ENCODE measurements at places on chromosomes 12 and 14. TPM values are rescaled to one million over a fixed set of nuclear protein-coding genes. Genes with fewer than 3 reads are reported as not detected.

The KERA gene
- total RNA-seq, result not detected

The TMEM132C gene
- total RNA-seq, result 54.1 TPM

The WNT5B gene
- total RNA-seq, result 11.9 TPM

- no peak for DNase-seq
Measured at GRCh38 chr14:59275668-59276067, 87.2 kb downstream of the DAAM1 start.

DNA sequence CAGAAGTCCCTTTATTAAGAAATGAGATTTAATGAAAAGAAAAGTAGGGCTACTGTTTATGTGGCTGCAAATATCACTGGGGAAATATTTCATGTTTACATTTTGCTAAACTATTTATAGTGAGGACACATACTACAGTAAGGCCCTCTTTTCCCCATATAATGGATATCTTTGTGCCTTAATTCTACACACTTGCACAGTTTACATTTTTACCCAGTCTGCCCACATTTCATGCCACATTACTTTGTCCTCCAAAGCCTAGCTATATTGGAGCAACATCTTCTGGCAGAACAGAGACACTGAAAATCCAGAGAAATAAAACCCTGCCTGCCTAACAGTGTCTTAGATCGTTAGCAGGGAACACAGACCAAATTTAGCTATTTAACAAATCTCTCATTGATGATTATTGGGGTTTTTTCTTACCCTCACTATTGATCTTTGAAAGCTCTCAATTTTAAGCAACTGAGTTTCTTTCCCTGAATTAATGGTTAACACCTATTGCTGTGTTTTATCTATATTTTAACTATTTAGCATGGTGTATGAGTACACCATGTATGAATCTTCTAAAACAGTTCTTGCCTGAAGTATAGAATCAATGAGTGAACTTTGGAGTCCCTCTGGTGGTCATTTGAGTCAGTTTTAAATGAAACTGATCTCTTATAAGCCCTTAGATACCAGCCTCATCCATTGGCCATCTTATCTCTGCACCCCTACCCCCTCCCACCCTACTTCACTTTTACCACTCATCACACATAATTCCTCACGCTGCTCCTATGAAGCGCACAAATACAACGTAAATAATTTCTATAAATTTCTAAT is 170.2 kb downstream of the BCAT1 start:
- DNase-seq, result no peak

DNA sequence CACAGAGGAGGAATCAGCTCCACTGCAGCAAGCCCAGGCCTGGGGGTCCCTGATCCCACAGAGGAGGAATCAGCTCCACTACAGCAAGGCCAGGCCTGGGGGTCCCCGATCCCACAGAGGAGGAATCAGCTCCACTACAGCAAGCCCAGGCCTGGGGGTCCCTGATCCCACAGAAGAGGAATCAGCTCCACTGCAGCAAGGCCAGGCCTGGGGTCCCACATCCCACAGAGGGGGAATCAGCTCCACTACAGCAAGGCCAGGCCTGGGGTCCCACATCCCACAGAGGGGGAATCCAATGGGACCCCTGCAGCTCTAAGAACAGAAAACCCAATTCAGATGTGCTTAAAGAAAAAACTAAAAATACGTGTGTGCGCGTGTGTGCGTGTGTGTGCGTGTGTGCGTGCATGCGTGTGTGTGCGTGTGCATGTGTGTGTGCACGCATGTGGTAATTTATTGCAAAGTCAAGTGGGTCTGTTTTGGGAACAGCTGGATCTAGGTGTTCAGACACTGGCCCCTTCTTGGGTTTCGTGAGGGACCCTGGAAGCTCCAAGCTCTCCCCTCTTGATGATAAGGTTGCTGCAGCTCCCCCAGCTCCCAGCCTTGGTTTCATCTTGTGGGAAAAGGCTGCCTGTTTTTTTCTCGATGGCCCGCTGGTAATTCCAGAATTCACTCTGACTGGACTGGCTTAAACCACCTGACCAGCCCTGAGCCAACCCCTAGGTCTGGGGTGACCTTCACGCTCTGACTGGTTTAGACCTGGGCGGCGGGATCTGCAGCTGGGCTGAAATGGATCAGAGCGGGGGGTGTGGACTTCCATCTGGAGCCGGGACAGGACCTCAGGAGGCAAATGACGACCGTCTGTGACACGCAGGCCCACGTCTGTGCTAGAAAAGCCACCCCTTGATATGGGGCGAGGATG is 47.1 kb downstream of the GALNT9 start:
- no peak for DNase-seq

DNA sequence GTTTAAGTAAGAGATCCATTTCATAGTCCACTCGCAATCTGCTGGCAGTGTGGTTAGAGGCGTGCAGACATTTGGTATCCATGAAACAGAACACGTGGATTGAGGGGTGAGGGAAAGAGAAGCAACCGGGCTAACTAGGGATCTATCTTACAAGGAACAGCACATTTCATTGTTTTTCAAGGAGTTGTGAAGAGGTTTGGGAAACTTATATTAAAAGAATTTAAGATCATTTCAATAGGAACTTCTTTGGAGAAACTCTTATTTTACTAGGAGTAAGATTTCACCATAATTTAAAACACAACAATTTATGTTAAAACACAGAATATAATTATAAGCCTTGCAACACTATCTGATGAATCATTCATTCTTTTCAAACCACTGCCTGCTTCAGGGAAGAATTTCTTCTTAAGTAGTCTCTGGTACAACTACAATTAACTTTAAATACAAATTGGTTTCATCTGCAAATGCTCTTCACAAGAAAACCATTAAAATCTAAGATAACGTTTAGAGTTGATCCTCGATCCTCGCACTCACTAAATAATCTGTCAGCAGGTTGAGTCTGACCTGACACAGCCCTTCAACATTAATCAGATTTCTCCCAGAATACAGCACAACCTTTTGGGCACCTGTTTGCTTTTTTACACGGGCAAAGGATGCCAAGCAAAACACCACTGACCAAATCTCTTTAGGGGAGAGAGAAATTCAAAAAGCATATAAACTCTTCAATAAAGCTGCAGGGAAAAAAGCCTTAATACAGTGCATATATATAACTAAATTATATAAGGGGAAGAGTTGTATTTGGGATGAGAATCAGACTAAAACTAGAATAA is 27.3 kb downstream of the PPTC7 start:
- DNase-seq, result no peak

Measured in breast epithelium (tissue), 4 donors.